ENCODE measurements at places on chromosomes 7 and 10. TPM values are rescaled to one million over a fixed set of nuclear protein-coding genes. Genes with fewer than 3 reads are reported as not detected.

DNA sequence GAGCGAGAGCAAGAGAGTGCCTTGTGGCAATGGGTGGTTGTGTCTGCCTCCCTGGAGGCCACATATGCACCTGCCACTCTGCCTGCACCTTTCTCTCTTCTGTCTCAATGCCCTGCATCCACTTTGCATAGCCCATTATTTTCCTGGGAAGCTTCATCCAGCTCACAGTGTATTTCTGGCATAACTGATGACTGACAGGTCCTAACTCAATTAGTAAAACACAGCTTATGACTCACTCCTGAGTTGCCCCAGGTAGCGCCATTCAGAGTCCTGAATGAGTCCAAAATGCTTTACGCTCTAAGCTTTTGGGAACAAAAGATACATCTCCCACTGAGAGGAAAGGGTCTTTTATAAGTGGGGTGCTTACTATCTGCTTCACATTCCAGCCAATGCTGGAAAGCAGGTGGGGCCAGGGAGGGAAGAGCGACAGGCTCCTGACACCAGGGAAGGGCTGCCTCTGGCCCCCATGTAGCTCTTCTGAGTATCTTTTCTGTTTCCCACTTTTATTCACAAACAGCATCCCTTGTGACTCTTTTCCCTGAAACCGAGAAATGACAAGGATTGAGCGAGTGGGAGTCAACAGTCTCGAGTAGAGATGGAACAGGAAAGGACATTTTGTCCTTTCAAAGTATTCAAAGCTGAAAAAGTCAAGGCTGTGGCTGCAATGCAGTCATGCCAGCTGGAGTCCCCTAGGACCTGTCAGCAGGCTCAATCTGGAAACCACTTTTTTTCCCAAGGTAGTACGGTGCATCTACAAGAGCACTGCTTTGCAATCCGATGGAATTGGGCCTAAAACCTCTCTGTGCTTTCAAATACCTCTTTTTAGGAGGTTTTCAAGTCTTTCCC is 479.3 kb upstream of the PODXL start:
- H3K36me3 ChIP-seq: no peaks in the 10 kb centered on the region
- H3K27me3 ChIP-seq: no peaks in the 10 kb centered on the region
- H3K4me3 ChIP-seq: no peak overlapping the region
- DNase-seq: no peak

GRCh38 chr7:30650421-30650808 is 31.8 kb downstream of the CRHR2 start:
- H3K4me3 ChIP-seq: no peak overlapping the region
- no peaks in the 10 kb centered on the region for H3K4me1 ChIP-seq
- H3K36me3 ChIP-seq: no peaks in the 10 kb centered on the region
- no peaks in the 10 kb centered on the region for H3K27me3 ChIP-seq

Gene CABCOCO1
- total RNA-seq: not detected

DNA sequence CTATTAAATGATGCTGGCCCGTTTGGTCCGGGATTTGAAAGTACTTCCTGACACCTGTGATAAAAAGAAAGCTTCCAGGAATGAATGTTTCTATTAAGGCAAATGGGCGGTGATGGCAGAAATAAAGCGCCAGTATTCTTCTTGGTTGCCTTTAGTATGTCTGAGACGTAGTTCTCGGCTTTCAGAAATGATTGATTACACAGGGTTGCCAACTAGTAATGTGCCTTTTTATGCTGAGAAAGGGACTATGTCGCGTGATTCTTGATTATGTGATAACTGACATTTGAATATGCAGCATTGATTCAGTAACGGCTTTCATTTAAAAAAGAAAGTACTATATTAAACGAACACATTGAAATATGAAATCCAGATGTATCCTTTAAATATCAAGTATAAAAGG is 13.9 kb downstream of the ZRANB1 start:
- H3K4me1 ChIP-seq: peaks cover 2% of the 10 kb centered on the region
- DNase-seq: no peak
- no peaks in the 10 kb centered on the region for H3K27me3 ChIP-seq
- H3K36me3 ChIP-seq: peaks cover 6% of the 10 kb centered on the region
- no peak overlapping the region for H3K4me3 ChIP-seq
- H3K27ac ChIP-seq: no peak overlapping the region

DNA sequence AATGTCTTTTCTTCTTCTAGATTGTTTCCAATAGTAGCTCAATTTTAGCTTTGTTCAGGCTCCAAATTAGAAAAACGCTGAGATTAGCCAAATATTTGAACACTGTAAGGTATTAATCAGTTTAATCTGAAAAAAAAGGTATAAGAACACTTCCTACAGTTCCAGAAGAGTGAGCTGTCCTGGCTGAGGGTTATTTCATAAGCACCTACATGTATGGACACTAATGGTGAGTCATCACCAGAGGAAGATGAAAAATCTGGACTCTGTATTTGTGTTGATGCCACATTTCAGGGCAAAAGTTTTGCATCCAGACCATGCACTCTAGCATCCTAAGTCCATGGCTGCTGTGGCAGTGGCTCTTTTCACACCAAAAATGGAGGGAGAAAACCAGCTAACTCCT is 189.5 kb downstream of the ANKRD30A start:
- no peak overlapping the region for H3K27ac ChIP-seq
- H3K36me3 ChIP-seq: no peaks in the 10 kb centered on the region
- DNase-seq: no peak
- no peaks in the 10 kb centered on the region for H3K27me3 ChIP-seq
- no peaks in the 10 kb centered on the region for H3K4me1 ChIP-seq

Gene ASB13
- total RNA-seq: 15.3 TPM

DNA sequence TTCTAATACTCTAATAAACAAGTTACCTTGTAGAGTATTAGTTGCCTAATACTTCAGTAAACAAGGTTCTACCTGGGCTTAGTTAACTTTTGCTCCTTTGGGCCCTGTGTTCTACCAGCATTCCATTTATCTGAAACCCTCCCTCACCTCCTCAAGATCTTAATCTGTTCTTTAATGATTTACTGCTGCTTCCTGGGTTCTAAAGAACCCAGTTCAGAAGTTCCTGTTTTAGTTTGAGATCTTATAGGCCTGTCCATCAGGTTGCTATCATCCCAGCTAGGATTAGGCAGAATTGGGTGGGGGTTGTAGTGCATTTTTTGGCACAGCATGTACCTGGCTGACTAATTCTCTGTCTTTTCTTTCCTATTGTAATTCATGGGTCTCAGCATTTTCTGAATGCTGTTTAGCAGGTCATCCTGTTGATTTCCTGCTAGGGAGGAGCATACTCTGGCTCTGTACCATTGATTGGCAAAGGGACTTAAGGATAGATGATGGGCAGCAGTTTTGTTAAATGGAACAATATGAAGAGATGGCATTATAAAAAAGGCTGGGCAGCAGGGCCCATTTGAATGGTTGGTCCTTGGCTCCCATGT is 53.7 kb upstream of the TMEM248 start:
- no peak for DNase-seq
- no peak overlapping the region for H3K27ac ChIP-seq
- H3K4me1 ChIP-seq: no peaks in the 10 kb centered on the region
- H3K4me3 ChIP-seq: no peak overlapping the region

Gene CALHM1
- not detected for total RNA-seq

Gene SFRP4
- total RNA-seq: 25.7 TPM

Gene LIPN
- not detected for total RNA-seq

Gene PSD
- not detected for total RNA-seq

DNA sequence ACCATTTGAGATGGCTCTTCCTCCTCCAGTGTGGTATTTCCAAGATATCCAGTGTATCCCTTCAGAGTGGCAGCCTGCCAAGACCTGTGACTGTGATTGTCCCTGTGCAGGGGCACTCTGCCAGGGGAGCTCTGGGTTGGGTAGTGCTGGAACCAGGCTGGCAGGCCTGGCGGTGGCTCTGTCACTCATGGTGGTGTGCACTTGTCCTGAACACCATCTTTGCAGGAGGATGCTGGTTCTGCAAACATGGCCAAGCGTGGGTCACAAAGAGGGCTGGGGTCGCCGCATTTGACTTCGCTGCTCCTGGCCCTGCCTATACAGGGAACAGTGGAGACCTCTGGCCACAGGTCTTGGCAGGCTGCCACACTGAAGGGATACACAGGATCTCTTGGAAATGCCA is 205.2 kb downstream of the PRPF18 start:
- DNase-seq: no peak
- H3K36me3 ChIP-seq: no peaks in the 10 kb centered on the region
- no peaks in the 10 kb centered on the region for H3K27me3 ChIP-seq
- H3K4me3 ChIP-seq: no peak overlapping the region
- peaks cover 14% of the 10 kb centered on the region for H3K4me1 ChIP-seq

Gene SAMD9
- 5.6 TPM for total RNA-seq

DNA sequence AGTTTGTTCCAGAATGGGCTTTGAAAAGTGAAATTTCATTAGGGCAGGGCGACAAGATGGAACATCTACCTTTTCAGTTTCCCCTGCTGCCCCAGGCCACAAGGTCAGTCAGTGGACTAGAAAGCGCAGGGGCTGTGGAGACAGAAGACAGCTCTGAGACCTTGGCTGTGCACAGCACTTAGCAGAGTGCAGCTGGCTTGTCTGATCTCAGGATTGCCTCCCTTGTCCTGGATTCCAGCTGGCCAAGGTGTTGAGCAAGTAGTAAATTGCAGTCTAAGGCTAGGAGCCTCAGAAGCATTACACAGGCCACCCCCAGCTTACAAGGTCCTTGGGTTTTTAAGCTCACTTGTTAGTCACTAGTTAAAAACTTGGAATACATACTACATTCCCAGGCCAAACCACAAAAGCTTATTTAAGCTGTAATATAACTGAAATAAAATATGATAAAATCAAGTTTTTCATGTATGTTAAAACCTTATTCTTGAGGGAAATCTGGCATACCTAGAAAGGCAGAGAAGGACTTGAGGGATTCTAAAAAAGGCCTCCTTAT is 67.3 kb upstream of the NPY start:
- no peaks in the 10 kb centered on the region for H3K4me1 ChIP-seq
- DNase-seq: no peak
- no peaks in the 10 kb centered on the region for H3K27me3 ChIP-seq

Gene IKZF1
- total RNA-seq: 3.6 TPM

GRCh38 chr10:133141144-133141957 is 18.7 kb upstream of the KNDC1 start:
- DNase-seq: no peak
- no peaks in the 10 kb centered on the region for H3K27me3 ChIP-seq
- no peaks in the 10 kb centered on the region for H3K4me1 ChIP-seq

Gene PPP1R3C
- 2.0 TPM for total RNA-seq

GRCh38 chr7:7438851-7439250 is 96.8 kb downstream of the COL28A1 start:
- no peak overlapping the region for H3K27ac ChIP-seq
- no peak for DNase-seq
- H3K36me3 ChIP-seq: no peaks in the 10 kb centered on the region
- H3K27me3 ChIP-seq: no peaks in the 10 kb centered on the region
- H3K4me3 ChIP-seq: no peak overlapping the region

- DNase-seq: no peak
- H3K27me3 ChIP-seq: no peaks in the 10 kb centered on the region
- H3K4me1 ChIP-seq: peaks cover 6% of the 10 kb centered on the region
- H3K4me3 ChIP-seq: no peak overlapping the region
- H3K36me3 ChIP-seq: no peaks in the 10 kb centered on the region
- no peak overlapping the region for H3K27ac ChIP-seq
Measured at GRCh38 chr7:128912281-128912680, 1.8 kb upstream of the KCP start.

- no peaks in the 10 kb centered on the region for H3K36me3 ChIP-seq
- peaks cover 56% of the 10 kb centered on the region for H3K4me1 ChIP-seq
- DNase-seq: no peak
Measured at GRCh38 chr7:104980440-104980839, 33.6 kb upstream of the KMT2E start.

Gene ATOH7
- not detected for total RNA-seq

DNA sequence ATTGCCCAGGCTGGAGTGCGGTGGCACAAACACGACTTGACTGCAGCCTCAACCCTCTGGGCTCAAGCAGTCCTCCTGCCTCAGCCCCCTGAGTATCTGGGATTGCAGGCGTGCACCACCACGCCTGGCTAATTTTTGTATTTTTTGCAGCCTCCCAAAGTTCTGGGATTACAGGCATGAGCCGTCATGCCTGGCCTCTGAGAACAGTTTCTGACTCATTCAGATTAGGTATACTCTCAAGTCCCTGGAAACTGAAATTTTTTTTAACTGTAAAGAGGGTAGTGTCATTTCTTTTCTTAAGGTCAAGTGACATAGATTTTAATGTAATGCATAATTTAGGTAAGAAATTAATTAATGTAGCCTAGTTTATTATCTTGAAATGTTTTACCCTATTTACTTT is 104.7 kb downstream of the SEPTIN7 start:
- no peak overlapping the region for H3K4me3 ChIP-seq
- DNase-seq: no peak
- H3K27me3 ChIP-seq: no peaks in the 10 kb centered on the region

Gene AGR2
- total RNA-seq: not detected

DNA sequence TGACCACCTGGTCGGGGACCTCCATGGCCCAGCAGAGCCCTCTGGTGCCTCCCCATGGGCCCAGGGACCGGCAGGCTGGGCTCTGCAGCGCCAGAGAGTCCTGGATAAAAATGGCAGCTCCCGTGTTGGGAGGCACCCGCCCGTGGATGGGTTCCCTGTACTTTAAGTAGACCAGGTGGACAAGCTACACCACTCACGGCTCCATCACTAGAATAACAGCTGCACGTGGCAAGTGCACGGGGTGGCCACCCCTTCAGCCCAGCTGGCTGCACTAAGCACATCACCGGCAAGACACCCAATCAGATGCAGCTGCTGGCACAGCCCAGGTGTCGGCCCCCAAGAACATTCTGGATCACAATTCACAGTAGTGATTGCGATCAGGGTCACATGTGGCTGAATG is 69.8 kb downstream of the DIP2C start:
- no peaks in the 10 kb centered on the region for H3K36me3 ChIP-seq
- no peak overlapping the region for H3K4me3 ChIP-seq
- no peak overlapping the region for H3K27ac ChIP-seq
- no peak for DNase-seq
- H3K27me3 ChIP-seq: no peaks in the 10 kb centered on the region
- H3K4me1 ChIP-seq: peaks cover 20% of the 10 kb centered on the region

GRCh38 chr7:50227726-50228125 is 76.8 kb upstream of the IKZF1 start:
- no peak for DNase-seq
- H3K27me3 ChIP-seq: no peaks in the 10 kb centered on the region
- H3K36me3 ChIP-seq: no peaks in the 10 kb centered on the region

DNA sequence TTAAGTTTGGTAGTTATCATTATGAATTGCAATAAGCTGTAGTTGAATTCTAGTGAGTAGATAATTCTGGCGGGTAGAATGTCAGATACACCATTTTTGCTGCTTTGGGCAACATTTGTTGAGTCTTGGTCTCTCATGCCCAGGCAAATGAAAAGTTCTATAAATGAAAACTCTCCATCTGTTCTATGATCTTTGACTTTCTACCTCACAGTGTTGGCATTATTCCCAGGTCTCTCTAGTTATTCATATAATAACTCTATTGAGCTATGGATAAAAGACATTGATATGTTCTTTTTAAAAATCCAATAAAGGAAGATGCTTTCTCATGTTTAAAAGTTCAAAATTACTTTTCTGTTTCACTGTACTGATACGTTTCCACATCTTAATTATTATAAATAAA is 415.3 kb upstream of the SEMA3D start:
- no peaks in the 10 kb centered on the region for H3K36me3 ChIP-seq
- H3K4me1 ChIP-seq: no peaks in the 10 kb centered on the region
- no peaks in the 10 kb centered on the region for H3K27me3 ChIP-seq
- no peak overlapping the region for H3K4me3 ChIP-seq

Measured in ascending aorta (tissue), 2 donors.